ENCODE measurements at places on chromosomes 5 and 9.
A peak's percentile ranks its signal among the peaks of the same experiment; 100 is the strongest.

DNA sequence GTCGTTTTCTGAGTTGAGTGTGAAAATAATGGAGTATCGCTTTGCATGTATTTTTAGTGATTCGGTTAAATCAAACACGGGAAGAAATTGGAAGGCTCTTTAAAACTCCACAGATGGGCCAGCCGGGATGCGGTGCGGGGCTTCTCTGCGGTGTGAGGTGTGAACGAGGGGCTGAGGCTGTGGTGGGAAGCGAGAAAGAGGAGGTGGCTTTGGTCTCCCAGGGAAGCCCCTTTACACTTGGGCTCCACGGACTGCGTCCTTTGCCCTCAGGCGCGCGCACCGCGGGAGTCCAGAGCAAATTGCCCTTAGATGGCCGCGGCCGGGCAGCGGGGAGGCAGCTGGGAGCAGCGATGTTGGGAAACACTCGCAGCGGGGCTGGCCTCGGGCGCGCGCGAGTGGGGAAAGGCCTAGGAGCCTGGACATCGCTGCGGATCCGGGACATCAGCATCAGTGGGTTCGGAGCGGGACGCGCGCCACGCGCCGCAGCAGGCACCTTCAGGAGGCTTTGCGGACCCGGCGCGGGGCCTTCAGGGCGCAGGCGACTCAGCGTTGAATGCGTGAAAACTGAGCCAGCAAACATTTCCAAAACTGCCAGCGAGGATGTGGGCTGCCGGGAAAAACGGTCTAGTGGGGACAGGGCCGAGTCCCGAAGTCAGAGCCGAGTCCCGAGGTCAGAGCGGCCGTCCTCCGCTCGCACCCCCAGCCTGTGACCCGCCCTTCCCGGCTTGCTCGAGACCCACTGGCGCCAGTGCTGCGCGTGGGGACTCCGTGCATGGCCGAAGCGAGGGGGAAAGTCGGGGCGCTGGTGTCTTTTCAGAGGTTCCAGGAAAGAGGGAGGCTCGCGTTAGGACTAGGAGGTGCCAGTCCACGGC is 6.5 kb downstream of the IRX1 start:
- no peak for DNase-seq

GRCh38 chr5:132704875-132705274 is 31.1 kb downstream of the IL4 start:
- DNase-seq, result no peak

DNA sequence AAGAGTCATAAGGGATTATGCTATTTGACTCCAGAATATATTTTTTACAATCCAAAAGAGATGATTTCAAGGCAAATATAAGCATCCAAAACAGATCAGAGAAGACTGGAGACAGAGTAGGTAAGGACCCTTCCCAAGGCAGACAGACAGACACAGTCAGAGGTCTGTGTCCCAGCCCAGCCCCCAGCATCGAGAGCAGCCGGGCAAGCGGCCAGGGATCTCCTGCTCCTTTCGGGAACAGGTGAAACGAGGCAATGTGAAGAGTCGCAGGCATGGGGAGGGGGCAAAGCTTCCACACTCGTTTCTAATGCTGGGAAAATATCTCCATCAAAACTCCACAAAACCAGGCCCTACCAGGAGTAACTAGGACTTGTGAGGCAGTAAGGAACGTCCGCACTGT is 5.8 kb downstream of the PAEP start:
- DNase-seq, result no peak

DNA sequence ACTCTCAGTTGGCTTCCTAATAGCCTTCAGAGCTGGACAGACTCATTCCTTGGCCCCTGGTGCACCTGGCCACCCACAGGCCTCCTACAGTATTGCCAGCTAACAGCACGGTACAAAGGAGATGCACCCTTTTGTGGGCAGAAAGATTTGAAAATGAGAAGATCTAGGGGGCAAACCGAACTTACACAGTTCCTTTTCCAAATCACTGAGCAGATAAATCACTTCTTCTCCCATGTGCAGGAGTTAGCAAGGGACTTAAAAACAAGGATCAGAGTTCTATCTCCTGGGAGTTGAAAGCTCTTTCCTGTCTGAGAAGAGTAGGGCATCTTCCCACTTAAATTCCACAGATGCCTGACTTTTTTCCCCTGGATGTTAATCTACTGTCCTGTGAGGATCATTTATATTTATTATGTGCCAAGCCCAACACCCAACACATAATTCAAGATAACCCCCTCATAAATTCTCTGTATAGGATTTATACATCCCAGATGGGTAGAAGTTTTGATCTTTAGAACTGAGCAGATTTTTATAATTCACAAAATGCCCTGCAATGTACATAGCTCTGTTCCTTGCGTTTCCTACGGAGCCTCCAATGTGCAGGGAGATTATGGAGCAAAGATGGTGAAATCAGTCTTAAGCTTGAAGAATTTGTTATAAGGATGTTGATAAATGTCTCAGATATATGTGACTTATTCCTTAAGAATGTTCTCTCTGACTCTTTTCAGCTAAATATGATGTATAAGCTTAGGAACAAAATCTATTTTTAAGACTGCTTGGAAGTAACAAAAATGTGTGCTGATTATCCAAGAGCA is 207.2 kb upstream of the DAPK1 start:
- DNase-seq, result no peak

DNA sequence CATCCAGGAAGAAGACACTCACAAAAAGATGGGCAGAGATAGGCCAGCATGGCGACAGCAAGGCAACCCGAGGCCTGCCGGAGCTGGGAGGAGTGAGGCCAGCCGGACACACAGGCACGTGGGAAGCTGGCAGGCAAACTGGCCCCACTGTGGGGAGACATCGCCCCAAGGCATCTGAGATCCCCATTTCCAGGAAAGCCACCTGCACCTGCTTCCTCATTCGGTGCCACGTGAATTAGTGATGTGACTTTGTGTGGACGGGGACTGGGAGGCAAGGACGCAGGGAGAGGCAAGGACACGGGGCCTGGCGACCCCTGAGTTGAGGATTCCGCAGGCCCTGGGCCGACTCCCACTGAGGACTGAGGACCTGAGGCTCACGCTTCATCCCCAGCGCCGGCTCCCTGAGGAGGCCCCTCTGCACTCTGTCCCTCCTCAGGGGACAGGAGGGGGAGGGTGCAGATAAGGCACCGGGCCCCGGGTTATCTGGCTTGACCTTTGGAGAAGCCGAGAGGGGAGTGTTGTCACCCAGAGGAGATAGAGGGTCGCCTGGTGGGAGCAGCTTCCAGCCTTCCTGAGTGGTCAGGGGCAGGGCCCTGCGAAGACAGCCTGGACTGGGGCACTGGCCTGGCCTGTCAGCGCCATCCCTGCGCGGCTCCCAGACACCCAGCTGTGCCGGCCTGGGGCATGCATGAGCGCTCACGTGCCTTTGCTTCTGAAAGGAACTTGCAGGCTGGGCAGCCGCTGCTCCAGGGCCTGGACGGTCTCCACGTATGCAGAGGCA is 39.7 kb downstream of the NDUFS6 start:
- DNase-seq, result no peak

GRCh38 chr5:68562308-68562707 is 346.8 kb downstream of the PIK3R1 start:
- no peak for DNase-seq

DNA sequence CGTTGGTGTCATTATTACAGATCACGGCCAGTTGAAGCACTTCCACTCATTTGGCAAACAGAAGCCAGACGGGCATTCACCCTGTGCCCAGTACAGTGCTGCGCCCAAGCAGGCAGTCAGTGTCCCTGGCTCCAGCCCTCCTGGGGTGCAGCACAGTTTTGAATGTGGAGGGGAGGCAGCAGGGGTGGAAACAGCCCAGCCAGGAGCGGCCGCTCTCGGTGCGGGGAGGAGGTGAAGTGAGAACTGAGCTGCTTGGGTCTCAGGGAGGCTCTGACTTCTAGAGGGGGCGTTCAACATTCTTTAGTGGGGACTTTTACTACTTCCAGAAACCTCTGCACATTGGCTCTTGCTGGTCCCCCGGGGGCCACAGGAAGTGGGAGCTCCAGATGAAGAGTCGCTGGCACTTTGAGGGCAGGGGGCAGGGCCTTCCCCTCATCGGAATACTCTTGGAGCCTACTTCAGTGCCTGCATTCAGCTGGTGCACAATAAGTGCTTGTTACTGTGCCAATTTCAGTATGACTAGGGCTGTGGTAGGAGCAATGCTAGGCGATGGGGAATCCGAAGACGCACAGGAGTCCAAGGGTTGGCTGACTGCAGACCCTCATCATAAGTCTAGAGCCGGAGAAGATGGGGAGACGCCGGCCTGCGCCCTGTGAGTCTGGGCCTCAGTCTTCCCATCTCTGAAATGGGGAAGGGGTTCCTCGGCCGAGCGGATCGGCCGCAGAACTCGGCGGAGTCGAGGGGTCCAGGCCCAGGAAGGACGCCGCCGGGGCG is 492 bp upstream of the NEK6 start:
- no peak for DNase-seq

DNA sequence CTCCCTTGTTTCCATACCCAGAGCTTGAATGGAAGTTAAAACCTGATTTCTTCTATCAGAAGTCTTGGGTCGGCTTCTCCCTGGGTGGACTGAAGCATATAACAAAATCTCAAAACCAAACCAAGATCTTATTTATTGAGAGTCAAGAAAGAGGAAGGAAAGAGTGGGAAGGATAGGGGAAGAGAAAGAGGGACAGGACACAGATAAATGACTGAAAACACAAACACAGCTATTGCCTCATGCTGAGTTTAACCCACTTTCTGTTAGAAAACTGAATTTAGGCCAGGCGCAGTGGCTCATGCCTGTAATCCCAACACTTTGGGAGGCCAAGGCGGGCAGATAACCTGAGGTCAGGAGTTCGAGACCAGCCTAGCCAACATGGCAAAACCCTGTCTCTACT is 92.9 kb downstream of the PALM2AKAP2 start:
- no peak for DNase-seq

DNA sequence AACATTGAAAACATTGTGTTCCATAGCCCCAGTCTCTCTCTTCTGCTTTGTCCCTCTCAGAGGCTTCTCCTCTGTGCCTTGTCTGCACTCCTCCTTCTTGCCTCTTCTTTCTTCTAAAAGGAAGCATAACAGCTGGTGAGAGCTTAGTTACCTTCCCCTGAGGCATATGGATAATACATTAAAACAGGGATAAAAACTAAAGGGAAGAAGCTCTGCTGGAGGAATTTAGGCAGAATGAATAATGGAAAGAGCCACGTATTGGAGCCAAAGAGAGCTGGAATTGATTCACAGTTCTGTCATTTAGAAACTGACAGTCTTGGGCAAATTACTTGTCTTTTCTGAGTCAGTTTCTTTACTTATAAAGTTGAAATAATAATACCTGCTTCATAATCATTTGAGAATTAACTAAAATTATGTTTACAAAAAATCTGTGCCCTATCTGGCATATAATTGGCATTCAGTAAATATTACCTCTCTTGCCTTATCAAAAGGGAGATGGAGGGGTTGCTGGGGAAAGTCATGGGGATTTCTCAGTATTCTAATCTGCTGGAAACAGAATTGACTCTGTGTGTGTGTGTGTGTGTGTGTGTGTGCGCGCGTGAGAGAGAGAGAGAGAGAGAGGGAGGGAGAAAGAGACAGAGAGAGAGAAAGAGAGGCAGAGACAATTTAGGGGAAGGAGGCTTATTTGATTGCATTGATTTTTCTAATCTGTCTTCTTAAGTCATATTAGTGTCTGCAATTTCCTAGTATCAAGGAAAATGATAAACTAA is 20.2 kb downstream of the ZNF474 start:
- no peak for DNase-seq

- no peak for DNase-seq
Measured at GRCh38 chr9:6922680-6923079, 164.9 kb downstream of the KDM4C start.

DNA sequence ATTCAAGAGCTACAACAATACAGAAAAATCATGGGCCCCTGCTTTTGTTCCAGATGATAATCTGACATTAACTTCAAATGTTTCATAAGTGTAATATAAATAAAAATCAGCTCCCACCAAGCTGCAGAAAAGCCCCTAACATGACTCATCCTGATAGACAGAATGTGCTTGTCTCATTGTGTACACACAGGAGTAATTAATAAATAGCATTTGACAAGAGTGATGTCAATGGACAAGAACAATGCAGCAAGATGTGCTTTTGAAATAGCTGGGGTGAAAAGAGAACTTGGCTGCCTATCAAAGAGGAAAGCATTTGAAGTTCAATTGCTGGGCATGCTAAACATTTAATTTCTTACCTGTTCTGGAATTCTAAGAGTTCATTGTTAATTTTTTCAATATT is 79.2 kb downstream of the DNAH5 start:
- no peak for DNase-seq

DNA sequence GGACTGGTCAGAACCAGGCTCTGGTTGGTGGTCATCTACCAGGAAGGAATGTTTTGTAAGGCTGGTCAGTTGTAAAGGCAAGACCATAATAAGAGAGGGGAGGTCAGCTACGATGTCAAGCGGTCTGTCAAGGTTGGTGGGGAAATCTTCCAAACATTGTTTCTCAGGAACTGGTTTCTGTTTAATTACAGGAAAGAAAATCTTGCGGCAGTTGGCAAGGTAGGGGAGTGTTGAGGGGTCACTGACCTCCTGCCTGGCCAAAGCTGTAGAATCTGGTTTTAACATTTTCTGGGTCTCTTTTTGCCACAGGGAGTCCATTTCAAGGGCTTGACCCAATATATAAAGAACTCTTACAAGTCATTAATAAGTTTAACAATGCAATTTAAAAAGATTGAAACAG is 39.0 kb upstream of the BARX1 start:
- DNase-seq, result no peak

- DNase-seq, result no peak
Measured at GRCh38 chr5:161230221-161230620, 316.3 kb downstream of the GABRB2 start.

DNA sequence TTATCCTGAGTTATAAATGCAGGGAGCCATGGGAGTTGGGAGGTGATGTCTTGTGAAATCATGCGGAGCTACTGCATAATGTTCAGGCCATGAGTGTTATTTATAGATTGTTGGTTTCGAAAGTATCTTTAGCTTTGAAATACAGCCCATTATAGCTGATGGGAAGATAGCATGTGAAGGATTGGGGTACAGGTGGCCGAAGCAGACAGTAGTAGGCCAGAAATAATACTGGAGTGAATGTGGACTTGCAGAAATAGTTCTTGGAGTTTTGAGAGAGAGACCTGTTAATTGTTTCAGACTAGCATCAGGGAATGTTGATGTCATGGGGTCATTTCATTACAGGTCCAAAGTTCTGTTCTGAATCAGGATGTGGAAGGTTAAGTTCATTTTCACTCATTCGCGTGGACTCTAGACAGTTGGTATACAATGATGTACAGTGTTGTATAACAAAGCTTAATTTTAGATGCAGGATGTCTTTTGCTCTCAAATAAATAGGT is 3.8 kb downstream of the ATP6V1G1 start:
- no peak for DNase-seq

DNA sequence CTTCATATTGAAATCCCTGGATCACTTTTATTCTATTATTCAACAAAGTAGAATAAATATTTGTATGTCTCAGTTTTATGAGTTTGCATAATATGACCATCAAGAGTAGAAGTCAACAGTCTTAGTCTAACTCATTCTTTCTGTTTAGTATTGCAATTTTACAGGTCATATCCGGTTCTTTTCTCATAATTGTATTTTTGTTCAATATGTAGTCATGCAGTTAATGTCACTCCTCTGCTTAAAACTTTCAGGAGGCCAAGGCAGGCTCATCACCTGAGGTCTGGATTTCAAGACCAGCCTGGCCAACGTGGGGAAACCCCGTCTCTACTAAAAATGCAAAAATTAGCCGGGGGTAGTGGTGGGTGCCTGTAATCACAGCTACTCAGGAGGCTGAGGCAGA is 148.4 kb upstream of the TRPM3 start:
- DNase-seq, result no peak

- DNase-seq, result peak; percentile 68
Measured at GRCh38 chr9:131393622-131394463, at the start of gene PRRC2B. Gene PRRC2B, plus strand, starts transcription at chr9:131394086. Its CDS starts 36,059 bp downstream, at chr9:131430145.

Data from cerebellar cortex (tissue), 1 donor.